ENCODE measurements at places on chromosomes 7 and 10.

- no peak for DNase-seq
Measured at GRCh38 chr10:128302808-128303207, 176.6 kb upstream of the MKI67 start.

- no peak for DNase-seq
Measured at GRCh38 chr10:5142199-5142598, 42.8 kb downstream of the AKR1C8 start.

GRCh38 chr7:69591805-69592204 lies 6.5 kb upstream of the AUTS2 start:
- DNase-seq = no peak

DNA sequence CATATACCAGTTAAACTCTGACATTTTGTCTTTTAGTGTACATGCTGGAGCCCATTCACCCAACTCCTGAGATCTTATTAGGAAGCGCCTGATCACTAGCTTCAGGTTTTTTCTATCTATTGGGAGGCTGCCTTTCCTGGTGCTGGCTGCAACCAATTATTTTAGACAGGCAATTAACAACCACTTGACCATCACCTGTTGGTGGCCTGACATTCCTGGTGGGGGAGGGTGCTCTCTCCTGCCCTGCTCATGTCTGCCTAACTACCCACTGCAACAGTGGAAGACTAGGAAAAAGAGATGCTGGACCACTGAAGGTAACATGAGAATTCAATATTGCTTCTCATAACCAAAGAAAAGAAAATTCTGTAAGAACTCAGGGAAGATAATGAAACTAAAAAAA lies 190.3 kb upstream of the GRM3 start:
- DNase-seq = no peak

- DNase-seq = no peak
Measured at GRCh38 chr10:62926407-62926806, 110.2 kb upstream of the EGR2 start.

Measured in ACHN (cell line).